ENCODE measurements at places on chromosomes 6 and 20. TPM values are rescaled to one million over a fixed set of nuclear protein-coding genes. Genes with fewer than 3 reads are reported as not detected.

The DPPA5 gene
- total RNA-seq, result not detected

The SLA2 gene
- total RNA-seq, result not detected

The EFCAB8 gene
- under 0.01 TPM for total RNA-seq

The SPTLC3 gene
- total RNA-seq, result 0.98 TPM

The MDC1 gene
- total RNA-seq, result 1.8 TPM

The BPIFA1 gene
- not detected for total RNA-seq
